Ovary (tissue), 10 donors: ENCODE measurements at places on chromosomes 6 and 20. TPM values are rescaled to one million over a fixed set of nuclear protein-coding genes. Genes with fewer than 3 reads are reported as not detected.

TCP11 gene
- 0.35 TPM for polyA plus RNA-seq

B3GALT4 gene
- 2.7 TPM for polyA plus RNA-seq

MYBL2 gene
- polyA plus RNA-seq: 0.83 TPM

MUC21 gene
- polyA plus RNA-seq: not detected

DNA sequence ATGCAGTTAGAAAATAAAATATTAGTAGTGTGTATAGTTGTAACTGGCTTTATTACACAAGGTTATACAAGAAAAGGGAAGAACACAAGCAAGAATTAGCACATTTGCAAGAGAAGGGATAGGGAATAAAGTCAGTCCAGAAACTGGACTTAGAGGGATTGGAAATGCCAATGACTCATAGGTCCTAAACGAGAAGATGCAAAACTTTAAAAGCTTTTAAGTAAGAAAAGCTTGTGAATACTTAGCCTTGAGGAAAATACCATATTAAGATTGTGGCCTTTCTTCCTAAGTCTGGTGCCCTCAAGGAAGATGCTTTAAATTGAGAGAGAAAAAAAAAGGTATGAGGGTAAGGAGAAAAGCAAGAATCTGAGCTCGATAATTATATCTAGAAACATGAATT is 102.3 kb upstream of the MCHR2 start:
- H3K4me1 ChIP-seq: no peaks in the 10 kb centered on the region
- no peak overlapping the region for H3K27ac ChIP-seq
- H3K27me3 ChIP-seq: no peaks in the 10 kb centered on the region

GRCh38 chr6:25326126-25326525 is 47.0 kb downstream of the CARMIL1 start:
- H3K27me3 ChIP-seq: no peaks in the 10 kb centered on the region
- H3K27ac ChIP-seq: no peak overlapping the region
- peaks cover 2% of the 10 kb centered on the region for H3K4me1 ChIP-seq
- H3K36me3 ChIP-seq: no peaks in the 10 kb centered on the region
- no peak overlapping the region for H3K4me3 ChIP-seq

GRCh38 chr6:52839124-52840055 is 1.2 kb downstream of the GSTA5 start:
- H3K36me3 ChIP-seq: no peaks in the 10 kb centered on the region
- no peaks in the 10 kb centered on the region for H3K4me1 ChIP-seq
- no peaks in the 10 kb centered on the region for H3K27me3 ChIP-seq
- no peak overlapping the region for H3K4me3 ChIP-seq

GRCh38 chr6:123830120-123830519 is 26.5 kb downstream of the NKAIN2 start:
- H3K4me3 ChIP-seq: no peak overlapping the region
- no peaks in the 10 kb centered on the region for H3K27me3 ChIP-seq
- H3K4me1 ChIP-seq: no peaks in the 10 kb centered on the region

GRCh38 chr6:87279196-87279595 is 43.2 kb upstream of the SMIM8 start:
- no peak for DNase-seq
- H3K36me3 ChIP-seq: no peaks in the 10 kb centered on the region
- H3K4me3 ChIP-seq: no peak overlapping the region
- no peaks in the 10 kb centered on the region for H3K4me1 ChIP-seq
- no peaks in the 10 kb centered on the region for H3K27me3 ChIP-seq

DNA sequence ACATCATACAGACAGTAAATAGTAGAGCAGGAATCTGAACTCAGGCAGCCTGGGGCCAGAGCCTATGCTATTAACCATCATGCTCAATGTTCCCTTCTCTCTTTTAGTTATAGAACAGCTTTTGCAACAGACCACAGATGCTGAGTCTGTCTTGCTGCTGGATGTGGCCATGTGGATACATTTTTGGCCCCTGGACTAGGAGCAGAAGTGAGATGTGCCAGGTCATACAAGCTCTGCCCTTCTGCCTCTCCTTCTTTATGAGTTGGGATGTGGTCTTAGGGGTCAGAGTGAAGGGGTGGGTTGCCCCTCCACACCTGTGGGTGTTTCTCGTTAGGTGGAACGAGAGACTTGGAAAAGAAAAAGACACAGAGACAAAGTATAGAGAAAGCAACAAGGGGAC is 14.6 kb upstream of the AARS2 start:
- no peak overlapping the region for H3K27ac ChIP-seq
- H3K4me1 ChIP-seq: no peaks in the 10 kb centered on the region
- no peaks in the 10 kb centered on the region for H3K27me3 ChIP-seq
- DNase-seq: no peak

GRCh38 chr6:105594821-105595220 is 191.9 kb upstream of the PREP start:
- no peaks in the 10 kb centered on the region for H3K4me1 ChIP-seq
- H3K27ac ChIP-seq: no peak overlapping the region
- no peak for DNase-seq
- no peaks in the 10 kb centered on the region for H3K36me3 ChIP-seq

DNA sequence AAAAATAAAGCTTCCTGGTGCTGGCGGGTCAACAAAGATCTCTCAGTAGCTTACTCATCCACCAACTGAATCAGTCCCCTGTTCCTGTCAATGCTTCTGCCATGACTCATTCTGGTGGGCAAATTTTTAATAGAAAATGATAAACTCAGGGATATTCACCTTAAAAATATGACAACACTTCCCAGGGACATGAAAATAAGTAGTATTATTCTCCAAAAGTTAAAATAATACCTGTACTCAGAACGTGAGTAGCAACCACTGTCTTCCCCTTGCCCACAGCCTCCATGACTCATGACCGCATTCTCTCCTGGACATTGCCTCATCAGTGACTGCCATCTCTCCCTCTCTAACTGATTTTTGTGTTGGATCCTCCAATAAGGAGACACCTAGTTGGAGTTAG is 552.3 kb downstream of the KIF16B start:
- no peaks in the 10 kb centered on the region for H3K36me3 ChIP-seq
- H3K27ac ChIP-seq: no peak overlapping the region
- H3K27me3 ChIP-seq: no peaks in the 10 kb centered on the region
- no peak overlapping the region for H3K4me3 ChIP-seq
